ENCODE measurements at places on chromosomes 2 and 18. TPM values are rescaled to one million over a fixed set of nuclear protein-coding genes. Genes with fewer than 3 reads are reported as not detected.

- no peak for DNase-seq
Measured at GRCh38 chr2:3289526-3289925, 88.1 kb downstream of the EIPR1 start.

DNA sequence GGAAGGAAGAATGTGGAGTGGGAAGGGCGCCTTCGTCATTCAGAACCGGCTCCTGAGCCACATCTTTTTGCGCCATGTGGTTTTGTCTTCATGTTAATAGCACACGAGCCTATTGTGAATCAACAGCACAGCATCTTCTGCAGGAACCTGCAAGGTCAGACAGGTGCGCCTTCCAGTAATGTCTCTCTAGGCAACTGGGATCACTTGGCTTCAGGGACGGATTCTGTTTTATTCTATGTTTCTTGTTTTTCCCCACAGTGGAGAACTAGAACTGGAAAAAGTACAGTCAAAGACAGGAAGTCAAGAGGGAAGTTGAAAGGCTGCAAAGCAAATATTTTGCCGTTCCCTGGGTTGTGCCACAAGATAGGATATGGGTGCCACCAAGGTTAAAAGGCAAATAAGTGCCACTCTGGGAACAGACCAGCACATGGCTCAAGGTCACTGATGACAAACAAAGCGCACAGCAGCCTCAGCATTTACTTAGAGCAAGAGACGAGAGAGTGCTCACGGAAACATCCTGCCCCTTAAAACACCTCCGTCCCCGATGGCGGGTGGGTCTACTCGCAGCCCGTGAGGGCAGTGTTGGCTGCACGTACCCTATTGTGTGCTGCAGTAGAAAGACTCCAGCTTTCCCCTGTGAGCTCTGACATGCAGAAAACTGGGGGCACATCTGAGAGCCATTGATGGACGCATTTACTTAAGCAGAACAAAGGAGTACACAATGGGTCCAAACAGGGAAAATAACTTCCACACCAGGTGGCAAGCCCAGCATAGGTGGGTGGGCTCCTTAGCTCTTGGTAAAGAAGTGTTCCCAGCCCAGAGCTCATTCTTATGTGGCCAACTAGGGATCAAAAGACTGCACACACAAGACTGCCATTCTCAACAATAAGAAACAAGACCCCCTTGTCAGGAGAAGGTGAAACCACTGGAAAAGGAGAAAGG is 107.2 kb upstream of the PARD3B start:
- DNase-seq = no peak

GRCh38 chr18:66874375-66874774 is 270.5 kb upstream of the CDH19 start:
- no peak for DNase-seq

DNA sequence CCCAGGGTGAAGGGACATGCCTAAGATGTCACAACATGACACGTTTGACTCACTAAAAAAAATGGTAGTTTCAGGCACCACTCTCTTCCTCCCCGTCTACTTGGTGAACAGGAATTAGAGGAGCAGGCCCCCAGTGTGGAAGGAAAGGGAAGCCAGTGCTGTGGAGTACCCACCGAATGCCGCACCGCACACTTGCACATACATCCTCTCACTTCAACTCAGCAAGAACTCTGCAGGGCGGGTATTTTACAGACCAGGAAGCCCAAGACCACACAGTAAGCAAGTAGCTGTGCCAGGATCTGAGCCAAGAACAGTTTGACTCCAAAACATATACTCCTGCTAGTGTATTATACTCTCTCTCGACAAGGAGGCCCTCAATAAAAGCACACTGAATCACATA is 69.8 kb downstream of the BCL2 start:
- DNase-seq = no peak

ALPG gene
- not detected for polyA plus RNA-seq

- peak; percentile 86 for DNase-seq
Measured at GRCh38 chr2:173264603-173265366, 89.9 kb upstream of the CDCA7 start.

GRCh38 chr2:69646714-69647113 is 3.2 kb upstream of the AAK1 start:
- peak; percentile 9 for DNase-seq

GKN2 gene
- not detected for polyA plus RNA-seq

PRADC1 gene
- 4.6 TPM for polyA plus RNA-seq

SERPINB7 gene
- not detected for polyA plus RNA-seq

GRCh38 chr2:15506229-15506819 is 54.8 kb downstream of the NBAS start:
- no peak for DNase-seq
